ENCODE measurements at places on chromosomes 7 and 10.

GRCh38 chr7:46932676-46933424, 649.1 kb downstream of the TNS3 start:
- DNase-seq, result no peak

DNA sequence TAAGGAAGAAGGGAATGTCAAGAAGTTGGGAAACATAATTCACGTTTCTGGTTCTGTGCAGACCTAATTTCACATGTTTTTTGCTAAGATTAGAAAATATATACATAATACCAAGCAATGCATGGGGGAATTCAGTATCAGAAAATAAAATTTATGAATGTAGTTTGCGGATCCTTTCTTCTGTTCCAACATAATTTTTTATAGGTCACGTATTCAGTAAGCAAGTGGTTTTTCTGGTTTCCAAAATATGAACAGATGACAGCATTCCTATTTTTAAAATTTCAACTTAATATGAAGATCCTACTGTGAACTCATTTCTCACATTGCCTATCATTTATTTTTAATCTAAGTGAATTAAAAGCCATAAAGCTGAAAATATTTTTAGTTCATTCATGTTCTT, 560.0 kb upstream of the NRG3 start:
- DNase-seq, result no peak

GRCh38 chr7:153401795-153402720, 642.5 kb downstream of the ACTR3B start:
- no peak for DNase-seq

DNA sequence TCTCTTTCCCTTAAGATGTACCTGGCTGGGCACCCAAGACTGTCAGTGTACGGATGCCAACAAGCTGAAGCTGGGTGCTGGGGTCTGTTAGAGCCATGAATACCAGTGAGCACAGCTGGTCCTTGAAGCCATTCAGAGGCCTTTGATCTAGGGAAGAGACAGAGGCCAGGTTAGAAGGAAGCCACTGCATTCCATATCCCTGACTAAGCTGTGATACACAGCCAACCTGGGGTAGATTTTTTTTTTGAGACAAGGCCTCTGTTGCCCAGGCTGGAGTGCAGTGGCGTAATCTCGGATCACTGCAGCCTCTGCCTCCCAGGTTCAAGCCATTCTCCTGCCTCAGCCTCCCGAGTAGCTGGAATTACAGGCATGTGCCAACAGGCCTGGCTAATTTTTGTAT, 20.8 kb downstream of the ZDHHC16 start:
- DNase-seq, result no peak

DNA sequence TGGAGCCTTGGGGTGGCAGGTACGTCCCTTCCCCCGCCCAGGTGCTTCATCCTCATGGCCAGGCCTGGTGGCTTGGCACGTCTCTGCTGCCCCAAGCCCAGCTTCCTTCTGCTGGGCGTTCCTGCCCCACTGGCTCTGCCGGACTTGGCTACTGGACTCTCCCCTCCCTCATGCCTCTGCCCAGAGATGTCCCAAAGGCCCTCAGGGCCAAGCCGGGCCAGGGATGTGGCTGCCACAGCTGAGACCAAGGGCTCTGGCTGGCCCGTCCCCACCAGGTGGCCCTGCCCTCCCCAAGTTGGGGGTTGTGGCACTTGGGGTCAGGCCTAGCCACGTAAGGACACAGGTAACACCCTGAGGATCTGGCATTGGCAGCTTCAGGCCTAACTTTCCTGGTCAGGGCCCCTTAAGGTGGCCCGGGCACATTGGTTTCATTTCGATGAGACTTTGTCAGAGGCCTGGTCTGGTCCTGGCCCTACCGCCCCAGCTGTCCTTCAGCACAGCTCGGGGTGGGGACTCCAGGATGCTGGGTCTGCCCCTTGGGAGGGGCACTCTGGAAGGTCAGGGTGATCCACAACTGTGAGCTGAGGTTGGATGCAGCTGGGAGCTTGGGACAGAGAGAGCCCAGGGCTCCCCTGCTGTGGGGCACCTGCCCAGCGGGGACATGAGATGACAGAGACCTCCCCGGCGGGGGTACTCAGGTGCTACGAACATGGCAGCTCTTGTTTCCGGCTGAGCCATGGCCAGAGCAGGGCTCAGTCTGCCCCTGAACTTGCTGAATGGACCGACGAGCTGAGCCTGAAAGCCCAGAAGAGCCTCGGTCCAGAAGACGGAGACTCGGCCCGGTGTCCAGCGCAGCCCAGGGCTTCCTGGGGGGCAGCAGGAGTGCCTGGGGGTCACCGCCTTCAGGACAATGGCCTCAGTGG, 2.9 kb downstream of the BHLHA15 start:
- DNase-seq, result no peak

DNA sequence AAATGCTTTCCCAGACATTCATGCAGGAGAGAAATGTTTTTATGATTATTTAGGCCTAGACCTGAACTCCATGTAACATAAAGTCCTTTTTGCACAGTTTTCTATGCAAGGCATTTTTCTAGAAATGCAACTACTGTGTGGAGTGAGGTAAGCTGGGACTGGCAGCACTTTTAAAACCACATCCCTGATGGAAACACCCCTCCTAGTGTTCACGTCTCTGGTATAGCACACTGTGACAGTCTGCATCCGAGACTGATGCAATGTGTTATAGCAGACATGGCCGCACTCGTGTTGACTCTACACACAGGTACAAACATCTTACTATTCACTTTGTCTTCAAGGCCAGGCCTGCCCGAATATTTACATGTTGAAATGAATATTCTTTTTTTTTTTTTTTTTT, 19.3 kb upstream of the ERCC6 start:
- no peak for DNase-seq

DNA sequence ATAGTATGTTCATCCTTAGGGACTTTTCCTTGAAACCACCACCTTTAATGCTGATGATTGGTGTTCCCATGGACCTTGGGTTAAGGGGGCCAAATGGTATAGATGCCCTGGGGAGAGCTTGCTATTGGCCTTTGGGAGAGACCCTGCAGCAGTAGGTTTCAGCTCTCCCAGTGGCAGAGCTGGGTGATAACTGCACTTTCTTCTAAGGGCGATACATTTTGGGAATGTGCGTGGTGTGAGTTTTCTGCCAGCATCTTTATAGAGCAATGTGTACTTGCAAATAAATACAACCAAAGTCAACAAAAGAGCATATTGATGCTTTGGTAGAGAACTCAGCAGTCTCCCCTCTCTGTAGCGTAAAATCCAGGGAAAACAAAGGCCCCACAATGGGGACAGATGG, 404.1 kb downstream of the PAXIP1 start:
- no peak for DNase-seq

GRCh38 chr10:69222157-69223027, 2.3 kb downstream of the HKDC1 start:
- no peak for DNase-seq

DNA sequence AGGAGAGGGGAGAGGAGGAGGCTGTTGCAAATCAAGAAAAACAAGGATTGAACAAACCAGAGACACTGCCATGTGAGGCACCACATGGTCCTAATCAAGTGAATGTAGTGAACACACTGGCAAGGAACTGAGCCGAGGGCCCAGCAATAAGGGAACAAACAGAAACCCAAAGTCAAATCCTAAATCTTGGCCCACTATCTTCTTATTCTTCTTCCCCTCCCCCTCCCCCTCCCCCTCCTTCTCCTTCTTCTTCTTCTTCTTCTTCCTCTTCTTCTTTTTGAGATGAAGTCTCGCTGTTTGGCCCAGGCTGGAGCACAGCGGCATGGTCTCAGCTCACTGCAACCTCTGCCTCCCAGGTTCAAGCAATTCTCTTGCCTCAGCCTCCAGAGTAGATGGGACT, 24.0 kb downstream of the KIAA1549 start:
- DNase-seq, result no peak

DNA sequence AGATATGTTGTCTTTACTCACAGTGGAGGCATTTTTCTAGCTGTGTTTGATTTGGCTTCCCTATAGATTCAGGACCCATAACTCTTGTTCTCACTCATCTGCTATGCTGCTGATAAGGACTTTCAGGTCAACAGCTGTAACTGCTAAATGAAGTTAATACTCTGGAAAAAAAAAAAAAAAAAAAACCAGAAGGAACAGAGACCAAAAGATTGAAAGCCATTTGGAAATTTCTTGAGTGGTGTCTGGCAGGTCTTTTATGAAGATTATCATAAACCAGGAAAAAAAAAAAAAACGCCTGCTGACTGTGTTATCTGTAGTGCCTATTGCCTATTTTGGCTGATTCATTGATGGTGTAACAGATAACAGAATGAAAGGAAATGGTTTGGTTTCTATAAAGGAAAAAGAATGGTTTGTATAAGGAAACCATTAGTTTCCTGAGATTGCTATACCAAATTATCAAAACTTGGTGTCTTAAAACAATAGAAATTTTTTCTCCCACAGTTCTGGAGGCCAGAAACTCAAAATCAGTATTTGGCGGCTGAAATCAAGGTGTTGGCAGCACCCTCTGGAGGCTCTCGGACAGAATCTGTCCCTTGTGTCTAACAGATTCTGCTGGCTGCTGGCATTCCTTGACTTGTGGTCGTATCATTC, 60.5 kb upstream of the BET1 start:
- DNase-seq, result no peak

GRCh38 chr10:87053111-87053510, 33.0 kb downstream of the FAM25A start:
- DNase-seq, result no peak

All from T-helper 2 cell (primary cell).